Omental fat pad (tissue), 4 donors: ENCODE measurements at places on chromosomes 1 and 21.

DNA sequence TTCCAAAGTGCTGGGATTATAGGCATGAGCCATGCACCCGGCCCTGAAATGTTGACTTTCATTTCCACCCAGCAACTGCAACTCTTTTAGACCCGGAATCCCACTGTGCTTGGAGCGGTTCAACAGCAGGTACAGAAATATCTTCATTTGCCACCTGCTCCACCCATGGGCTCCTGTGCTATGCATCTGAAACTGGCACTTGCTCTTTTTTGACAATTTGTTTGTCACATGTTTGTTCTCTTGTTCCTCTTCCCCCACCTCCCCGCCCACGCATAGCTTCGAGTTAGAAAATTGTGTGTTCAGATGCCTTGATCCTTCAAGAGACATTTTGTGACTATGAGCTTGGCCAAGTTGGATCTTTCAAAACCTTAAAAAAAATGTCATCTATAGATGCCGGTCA is 2.4 kb upstream of the IFNLR1 start:
- no peak for DNase-seq

- no peak for DNase-seq
These were observed 33.3 kb upstream of the PPM1J start for GRCh38 chr1:112748396-112748795.

- no peak for DNase-seq
These were observed 59.8 kb upstream of the PPP2R5A start for GRCh38 chr1:212225416-212225815.

GRCh38 chr1:218702775-218703174 is 357.6 kb downstream of the TGFB2 start:
- no peak for DNase-seq

- no peak for DNase-seq
These were observed 18.3 kb upstream of the IPO9 start for GRCh38 chr1:201810466-201811216.

DNA sequence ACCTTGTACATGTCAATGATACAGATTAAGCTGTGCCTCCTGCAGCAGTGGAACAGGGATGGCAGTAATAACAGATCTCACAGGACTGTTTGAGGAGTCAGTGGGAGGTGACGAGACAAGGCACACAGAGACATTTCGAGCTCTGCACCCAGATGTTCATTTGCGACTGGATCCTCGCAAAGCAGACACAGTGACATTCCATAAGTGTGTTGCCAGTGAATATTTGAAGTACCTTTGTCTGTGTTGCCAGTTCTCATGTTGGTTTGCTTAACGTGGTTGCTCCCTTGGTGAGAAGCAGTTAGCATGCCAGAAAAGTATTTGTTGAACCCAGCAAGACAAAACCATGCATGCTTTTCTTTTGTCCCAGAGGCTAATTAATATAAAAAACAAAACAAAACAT is 67.0 kb downstream of the NID1 start:
- no peak for DNase-seq

DNA sequence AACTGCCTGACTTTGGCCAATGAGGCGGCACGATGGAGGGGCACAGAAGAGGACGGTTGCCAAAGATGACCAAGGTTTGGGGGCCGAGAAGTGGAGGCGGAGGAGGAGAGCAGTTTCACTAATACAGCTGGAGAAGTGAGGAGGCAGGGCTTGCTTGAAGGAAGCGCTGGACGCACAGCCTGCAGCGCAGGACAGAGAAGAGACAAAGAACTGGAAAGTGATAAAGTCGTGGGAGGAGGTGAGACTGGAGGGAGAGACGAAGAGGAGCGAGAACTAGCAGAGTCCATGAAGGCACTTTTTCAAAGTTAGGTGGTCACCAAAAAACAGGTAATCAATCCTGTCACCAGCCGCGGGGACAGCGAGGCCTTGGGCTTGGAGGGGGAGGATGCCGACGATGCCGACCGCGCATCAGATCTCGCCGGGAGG is 771 bp downstream of the PACC1 start:
- DNase-seq = no peak

GRCh38 chr21:43362321-43362791 is 64.6 kb downstream of the SIK1 start:
- no peak for DNase-seq

DNA sequence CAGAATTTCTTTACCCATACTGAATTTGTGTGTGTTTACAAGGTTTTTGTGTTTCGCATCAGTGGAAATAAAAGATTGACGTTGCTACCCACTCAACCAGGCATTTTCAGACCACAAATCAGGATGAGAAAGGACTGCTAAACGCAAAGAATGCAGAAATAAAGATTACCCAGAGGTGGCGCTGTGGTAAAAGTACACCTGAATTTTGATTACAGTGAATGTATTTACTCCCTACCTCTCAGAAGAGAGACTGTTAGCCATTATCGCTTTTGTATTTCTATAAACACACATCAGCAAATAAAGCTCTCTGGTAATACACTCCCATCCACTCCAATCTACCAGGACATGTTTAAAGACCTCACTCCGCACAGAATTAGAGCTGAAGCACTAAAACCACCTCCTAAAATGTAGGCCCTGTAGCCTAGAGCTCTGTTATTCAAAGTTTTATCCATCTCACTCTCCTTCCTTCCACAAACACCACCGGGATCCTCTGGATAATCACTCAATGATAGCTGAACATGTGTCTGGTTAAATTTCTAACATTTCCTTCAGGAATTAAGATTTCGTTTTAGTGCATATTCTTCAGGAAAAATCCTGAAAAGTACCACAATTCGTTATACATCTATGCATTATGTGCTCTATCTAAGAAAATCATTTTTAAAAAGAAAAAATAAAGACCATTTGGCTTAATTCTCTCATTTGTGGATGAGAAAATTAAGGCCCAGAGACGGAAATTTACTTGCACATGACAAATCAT is 2.5 kb upstream of the LMO4 start:
- no peak for DNase-seq

- no peak for DNase-seq
These were observed 31.1 kb downstream of the GNAI3 start for GRCh38 chr1:109579491-109579890.

- DNase-seq = no peak
These were observed 15.9 kb upstream of the IFNAR1 start for GRCh38 chr21:33308586-33309490.

DNA sequence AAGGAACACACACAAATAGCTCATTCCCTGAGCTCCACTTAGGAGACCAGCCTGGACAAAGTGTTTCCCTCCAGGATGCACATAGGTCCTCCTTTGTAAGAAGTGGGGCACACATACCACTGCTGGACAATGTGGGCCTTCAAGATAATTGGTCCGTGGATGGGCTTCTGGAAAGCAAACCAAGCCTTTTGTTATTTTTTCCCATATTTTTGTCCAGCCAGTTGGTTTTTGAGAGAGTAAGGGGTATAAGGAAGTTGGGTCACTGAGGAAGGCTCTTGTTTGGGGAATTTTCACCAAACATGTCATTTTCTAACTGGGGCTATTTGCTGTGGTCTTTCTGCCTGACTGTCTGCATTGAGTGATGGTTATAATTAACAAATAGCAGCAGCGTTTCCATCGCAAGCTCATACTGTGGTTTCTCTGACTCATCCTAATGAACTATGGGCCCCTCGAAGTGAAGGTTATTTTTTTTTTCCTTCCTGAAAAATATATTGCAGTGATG is 306.3 kb upstream of the DUSP10 start:
- no peak for DNase-seq

DNA sequence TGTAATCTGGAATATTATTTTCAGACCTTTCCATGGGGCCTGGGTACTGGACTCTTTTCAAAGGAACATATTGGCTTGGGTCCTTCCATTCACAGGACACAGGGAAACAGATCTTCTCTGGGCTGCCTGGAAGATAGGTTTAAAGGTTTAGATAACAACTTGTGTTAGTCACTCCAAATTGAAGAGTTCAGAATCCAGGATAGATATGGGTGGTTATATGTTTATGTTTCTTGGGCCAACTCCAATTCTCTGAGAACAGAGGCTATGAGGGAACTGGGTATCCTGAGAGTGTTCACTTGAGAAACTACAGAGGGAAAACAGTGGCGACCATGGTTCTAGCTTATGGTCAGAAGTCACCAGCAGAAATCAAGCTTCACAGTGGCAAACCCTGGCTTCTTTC is 8.7 kb upstream of the PIGM start:
- no peak for DNase-seq

- no peak for DNase-seq
These were observed 13.1 kb upstream of the FCER1A start for GRCh38 chr1:159289060-159289459.

DNA sequence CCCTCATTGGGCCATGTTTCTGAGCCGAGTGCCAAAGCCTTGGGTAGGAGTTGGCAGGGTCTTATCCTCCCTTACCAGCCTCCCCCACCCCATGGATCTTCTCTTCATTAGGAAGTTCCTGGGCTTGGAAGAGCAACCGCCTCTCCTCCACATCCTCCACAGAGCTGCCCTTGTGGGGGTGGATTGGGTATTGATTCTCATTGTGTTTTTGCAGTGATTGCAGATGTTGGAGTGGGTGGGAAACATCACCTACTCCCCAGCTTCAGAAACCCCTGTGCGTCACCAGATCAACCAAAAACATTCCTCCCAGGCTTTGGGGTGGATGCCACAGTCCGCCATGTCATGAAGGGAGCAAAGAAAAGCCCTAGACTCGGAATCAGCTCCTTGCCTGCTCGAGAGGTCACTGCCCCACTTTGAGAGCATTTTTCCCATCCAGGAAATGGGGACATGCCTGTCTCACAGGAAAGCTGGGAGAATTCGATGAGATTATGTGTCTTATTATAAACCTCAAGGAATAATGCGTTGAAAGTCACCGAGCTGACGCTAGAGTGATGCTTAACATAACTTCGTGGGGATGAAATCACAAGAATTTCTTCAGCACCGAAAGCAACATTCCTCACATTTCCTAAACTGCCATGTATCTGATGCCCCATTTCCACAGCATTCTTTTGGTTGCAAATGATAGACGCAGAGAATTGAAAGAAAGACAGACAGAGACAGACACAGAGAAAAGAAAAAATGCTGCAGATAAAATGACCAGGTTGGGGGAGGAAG is 44.7 kb upstream of the ZBTB40 start:
- no peak for DNase-seq

GRCh38 chr1:36006941-36007500 is 76.1 kb downstream of the AGO3 start:
- no peak for DNase-seq

DNA sequence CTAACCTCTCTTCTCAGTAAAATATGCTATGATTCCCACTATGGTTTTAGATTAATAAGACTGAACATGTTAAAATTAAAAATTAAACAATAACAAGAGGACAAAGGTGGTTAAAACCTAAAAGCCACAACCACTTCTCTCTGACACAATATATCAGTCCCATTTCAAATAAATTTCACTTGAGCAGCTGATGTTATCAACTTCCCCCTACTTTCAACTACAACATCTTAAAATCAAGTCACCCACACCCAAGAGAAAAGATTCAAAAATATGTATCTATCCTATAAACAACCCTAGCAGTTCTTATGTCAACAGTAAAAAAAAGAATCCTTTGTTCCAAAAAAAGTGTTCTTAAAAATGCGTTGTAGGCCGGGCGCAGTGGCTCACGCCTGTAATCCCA is 7.5 kb downstream of the PUM1 start:
- no peak for DNase-seq

GRCh38 chr1:97144527-97144926 is 422.9 kb downstream of the PTBP2 start:
- no peak for DNase-seq

DNA sequence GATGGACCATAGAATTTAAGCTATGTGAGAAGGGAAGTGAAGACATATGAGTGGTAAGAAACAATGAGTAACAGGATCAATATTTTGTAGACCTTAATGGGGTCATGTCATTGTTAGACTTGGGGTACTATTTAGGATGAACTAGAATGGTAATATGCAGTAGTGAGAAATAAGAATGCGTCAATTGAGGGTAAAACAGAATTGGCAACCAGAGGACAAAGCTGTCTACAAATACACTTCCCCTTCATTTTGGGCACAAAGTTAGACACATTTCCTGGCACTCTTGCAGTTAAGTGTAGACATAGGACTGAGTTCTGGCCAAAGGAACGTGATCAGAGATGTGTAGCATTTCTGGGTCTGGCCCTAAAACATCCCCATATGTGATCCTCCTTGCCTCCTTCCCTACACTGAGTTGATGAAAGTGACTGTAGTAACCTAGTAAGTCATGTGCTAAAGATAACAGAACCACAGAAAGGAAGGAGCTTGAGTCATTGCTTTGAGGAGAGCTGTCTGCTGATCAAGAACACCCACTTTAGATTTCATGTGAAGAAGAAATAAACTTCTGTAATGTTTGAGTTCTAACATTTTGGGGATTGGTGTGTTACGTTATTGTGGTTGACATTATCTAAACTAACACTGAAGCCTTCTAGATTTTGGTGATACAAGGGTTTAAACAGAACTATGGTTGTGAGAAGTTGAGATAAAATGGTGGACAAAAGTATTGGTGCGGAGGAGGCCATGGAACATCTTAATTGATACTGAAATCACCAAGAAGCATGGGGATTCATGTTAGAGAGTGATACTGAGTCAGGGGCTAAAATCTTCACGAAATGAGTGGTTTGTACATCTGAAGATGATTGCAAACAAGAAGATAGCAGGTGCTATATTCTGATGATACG is 41.7 kb downstream of the CD55 start:
- DNase-seq = no peak
